Stimulated activated CD8-positive, alpha-beta memory T cell treated with anti-CD3 and anti-CD28 coated beads, Interleukin-2, amount 100 ng/mL, for 48 hours (primary cell): ENCODE measurements at places on chromosomes 6 and 20.

DNA sequence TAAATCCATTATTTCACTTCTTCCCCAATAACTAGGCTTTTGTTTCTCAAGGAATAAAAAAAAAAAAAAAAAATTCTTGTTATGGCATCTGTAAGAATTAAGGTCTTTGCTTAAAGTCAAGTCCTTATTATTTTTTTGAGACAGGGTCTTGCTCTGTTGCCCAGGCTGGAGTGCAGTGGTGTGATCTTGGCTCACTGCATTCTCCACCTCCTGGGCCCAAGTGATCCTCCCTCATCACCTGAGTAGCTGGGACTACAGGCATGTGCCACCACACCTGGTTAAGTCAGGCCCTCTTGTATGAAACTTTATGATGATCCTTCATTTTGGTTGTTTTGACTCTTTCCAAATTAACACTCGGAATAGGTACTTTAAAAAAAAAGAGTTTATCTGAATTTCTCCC is 17.3 kb downstream of the DSTN start:
- DNase-seq: no peak

DNA sequence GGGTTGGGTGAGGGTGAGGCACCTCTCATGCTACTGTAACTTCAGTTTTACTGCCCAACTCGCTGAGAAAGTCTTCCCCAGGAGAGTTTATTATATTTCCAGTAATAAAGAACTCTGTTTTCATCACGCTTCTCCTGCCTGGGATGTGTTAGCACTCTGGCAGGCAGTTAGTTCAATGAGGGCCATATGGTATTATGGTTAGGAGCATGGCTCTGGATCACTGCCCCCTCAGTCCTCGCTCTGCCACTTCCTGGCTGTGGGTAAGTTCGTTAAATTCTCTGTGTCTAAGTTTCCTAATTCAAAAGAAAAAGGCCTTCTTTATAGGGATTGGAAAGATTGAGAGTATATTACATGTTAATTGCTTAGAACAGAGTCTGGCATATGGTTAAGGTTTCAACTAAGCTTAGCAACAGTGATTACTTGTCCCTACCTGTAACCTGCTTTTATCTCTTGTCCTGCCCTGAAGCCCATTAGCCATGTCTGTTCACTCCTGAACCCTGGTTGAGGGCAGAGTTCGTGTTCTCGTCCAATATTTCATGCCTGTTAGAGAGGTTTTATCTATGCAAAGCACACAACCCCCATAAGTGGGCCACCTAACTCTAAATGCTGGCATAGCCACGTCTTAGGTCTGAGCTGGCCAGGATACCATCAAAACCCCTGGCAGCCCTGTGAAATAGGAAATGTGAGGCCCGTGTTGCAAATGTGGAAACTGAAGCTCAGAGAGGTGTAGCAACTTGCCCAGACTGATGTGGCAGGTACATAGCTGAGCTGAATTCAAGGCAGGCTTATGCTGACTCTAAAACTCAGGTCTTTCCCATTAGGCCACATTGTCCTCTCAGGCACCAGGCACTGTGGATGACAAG is 342.5 kb upstream of the JARID2 start:
- DNase-seq: no peak

- no peak for DNase-seq
Observed at GRCh38 chr6:47138046-47138445, 95.9 kb upstream of the ADGRF1 start.

GRCh38 chr6:30810813-30811339 is 66.5 kb upstream of the IER3 start:
- DNase-seq: peak; percentile 77

GRCh38 chr20:15550116-15550870 is 1023.0 kb downstream of the KIF16B start:
- no peak for DNase-seq

DNA sequence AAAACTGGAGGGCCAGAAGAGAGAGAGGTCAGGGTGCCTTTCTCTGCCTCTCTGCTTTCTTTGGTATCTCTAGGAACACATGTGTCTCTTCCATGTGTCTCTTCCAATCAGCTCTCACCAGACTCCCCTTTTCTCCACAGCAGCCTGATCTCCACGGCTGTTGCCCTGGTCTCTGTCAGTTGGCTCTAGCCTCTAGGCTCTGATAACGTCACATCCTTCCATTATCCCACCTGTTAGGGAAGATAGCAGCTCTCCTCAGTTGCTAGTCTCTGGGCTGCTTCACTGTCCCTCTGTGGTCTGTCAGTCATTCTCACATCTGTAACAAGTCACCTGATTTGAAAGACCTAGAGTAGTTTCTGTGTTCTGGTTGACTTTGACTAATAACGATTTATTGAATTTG is 80.2 kb downstream of the PLCB4 start:
- no peak for DNase-seq

DNA sequence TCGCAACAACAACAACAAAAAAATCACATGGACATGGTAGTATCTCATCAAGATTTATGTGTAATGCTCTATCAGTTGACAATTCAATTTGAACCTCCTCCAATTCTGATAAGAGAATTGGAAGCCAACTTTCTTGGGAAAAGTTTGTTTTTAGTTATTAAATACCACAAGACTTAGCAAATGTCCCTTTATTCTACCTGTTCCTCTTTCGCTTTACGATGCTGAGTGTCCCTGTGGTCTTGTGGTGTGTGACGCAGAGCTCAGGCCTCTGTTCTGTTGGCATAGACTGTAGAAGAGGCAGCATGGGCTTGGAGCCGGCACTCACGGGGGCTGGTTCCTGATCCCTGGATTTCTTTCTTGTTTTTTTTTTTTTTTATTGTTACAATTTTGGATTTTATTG is 76.7 kb downstream of the PSMB1 start:
- no peak for DNase-seq

- no peak for DNase-seq
Observed at GRCh38 chr20:47529840-47530239, 28.2 kb downstream of the NCOA3 start.

- DNase-seq: no peak
Observed at GRCh38 chr6:52992980-52993920, 1.8 kb downstream of the GSTA4 start.

DNA sequence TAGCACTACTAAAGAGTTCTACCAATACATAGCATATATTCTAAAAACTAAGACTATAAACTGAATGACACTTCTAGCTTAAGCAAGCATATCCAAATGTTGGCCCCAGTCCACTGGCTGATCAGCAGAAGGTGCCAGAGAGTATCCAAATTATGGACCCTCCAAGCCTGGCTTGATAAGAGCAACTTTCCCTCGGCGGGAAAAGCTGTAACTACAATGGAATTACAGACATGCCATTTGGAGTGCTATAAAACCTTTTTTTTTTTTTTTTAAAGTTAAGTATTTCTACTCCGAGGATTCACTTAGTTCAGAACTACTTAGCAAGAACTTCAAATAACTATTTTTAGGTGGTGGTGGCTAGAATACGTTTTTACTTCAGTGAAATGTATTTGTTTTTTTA is 94.6 kb downstream of the EPB41L2 start:
- DNase-seq: no peak

- DNase-seq: no peak
Observed at GRCh38 chr6:123994891-123995635, 191.4 kb downstream of the NKAIN2 start.

DNA sequence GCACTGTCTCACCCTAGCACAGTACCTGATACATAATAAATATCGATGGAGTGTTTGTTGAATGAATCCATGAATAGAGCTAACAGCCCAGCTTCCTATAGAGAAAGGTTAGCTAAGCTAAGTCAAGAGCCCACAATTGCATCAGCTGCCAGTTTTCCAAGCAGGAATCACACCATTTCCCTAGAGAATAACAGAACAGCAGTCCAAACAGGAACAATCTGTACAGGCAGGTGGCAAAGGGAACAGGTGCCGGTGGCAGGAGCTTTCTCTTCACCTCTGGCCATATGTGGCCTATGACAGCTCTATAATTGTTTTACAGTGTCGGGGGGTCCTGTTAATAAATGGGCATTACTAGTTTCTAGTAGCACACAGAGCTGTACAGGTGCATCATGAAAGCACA is 38.8 kb downstream of the ISM1 start:
- no peak for DNase-seq
